ENCODE measurements at places on chromosomes 2 and 18. TPM values are rescaled to one million over a fixed set of nuclear protein-coding genes. Genes with fewer than 3 reads are reported as not detected.

GRCh38 chr2:136065384-136065783 lies 52.6 kb downstream of the CXCR4 start:
- DNase-seq, result no peak

DNA sequence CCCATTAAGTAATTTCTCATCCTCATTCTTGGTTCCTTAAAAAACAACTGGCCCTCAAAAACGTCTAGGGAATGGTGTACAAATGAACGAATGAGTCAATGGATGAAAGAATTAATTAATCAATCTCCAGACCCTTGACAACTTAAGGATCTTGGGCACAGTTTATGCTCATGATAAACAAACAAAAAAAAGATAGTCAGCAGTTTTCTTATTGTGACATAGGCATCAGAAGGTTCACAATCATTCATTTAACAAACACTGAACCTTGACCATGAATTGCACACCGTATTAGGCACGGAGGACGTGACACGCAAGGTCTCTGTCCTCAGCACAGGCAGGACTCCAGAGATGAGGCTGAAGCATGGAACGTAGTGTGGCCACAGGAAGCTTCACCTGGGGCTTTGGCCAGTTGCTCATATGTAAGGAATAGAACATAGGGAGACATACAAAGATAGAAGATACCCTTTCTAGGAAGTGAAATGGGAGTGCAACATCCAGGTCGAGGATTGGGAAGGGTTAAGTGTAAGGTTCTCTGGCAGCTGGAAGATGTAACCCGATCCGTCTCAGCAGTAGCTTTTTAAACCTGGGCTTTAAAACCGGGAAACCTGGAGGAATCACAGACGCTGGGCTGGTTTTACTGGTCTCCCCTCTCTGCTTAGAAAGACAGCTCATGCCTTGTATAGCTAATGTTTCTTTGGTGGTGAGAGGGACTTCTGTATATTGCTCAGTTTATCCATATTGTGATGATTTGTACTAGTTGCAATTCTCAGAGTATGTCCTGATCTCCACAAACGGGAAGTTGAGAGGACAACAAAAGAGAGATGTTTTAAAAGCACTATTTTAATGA lies 8.9 kb upstream of the LTBP1 start:
- DNase-seq, result no peak

Gene SIX3
- not detected for total RNA-seq

Gene SERPINB13
- not detected for total RNA-seq

GRCh38 chr2:197937814-197938213 lies 133.4 kb downstream of the PLCL1 start:
- no peak for DNase-seq

- no peak for DNase-seq
Measured at GRCh38 chr18:48676346-48676745, 137.5 kb downstream of the CTIF start.

Gene ELOA2
- total RNA-seq, result not detected

Gene PRKAG3
- not detected for total RNA-seq

- peak; percentile 41 for DNase-seq
Measured at GRCh38 chr2:105802587-105802986, 57.9 kb downstream of the NCK2 start.

Gene GAL3ST2
- not detected for total RNA-seq

GRCh38 chr18:12056034-12056883 lies 37.4 kb upstream of the ANKRD62 start:
- DNase-seq, result no peak

Gene SLC16A14
- total RNA-seq, result 2.9 TPM

DNA sequence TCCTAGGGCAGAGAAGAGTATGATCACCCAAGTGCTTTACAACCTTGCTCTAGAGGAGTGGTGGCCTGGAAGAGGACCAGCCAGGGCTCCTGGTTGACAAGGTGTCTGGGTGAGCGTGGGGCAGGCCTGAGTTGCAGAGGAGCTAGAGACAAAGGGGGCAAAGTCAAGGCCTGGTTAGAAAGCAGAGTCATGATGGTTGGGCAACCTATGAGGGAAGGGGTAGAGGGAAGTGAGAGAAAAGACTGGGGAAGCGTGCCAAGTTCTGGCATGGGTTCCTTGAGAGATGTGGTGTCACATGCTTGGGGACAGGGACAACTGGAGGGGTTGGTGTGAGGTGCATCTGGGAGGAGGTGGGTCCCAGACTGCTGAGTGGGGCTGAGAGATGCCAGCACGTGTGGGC lies 13.5 kb downstream of the ZFP36L2 start:
- no peak for DNase-seq

GRCh38 chr2:217110550-217110949 lies 250.7 kb upstream of the TNP1 start:
- no peak for DNase-seq

DNA sequence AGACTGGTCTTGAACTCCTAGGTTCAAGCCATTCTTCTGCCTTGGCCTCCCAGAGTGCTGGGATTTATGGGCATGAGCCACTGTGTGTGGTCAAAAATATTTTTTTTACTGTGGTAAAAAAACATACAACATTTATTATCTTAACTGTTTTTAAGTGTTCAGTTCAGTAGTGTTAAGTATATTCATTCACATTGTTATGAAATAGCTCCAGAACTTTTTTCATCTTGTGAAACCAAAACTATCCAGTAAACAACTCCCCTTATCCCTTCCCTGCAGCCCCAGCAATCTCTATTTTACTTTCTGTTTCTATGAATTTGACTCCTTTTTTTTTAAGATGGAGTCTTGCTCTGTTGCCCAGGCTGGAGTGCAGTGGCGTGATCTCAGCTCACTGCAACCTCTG lies 9.3 kb downstream of the RMC1 start:
- no peak for DNase-seq

DNA sequence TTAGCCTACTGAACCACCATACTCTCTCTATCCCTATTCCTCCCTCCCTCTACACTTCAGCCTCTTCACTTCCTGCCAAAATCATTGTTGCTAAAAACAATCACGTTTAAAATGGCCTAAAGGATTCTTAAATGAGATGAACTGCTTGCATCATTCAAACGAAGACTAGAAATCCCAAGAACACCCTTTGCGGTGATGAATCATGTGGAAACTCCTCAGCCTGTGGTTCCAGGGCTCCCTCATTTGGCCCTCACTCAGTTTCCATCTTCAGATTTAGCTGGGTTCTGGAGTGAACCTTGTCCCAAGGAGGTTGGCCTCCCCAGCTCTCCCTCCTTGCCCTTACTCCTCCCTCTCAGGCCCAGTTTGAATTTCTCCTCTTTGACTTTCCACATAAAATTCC lies 125.6 kb upstream of the CDC42EP3 start:
- DNase-seq, result no peak

Gene GULP1
- not detected for total RNA-seq

GRCh38 chr2:171889333-171889732 lies 4.7 kb downstream of the SLC25A12 start:
- DNase-seq, result no peak

Gene KCMF1
- total RNA-seq, result 96.6 TPM

GRCh38 chr2:46489423-46490174 lies 10.2 kb downstream of the TMEM247 start:
- DNase-seq, result no peak

Gene CACNB4
- total RNA-seq, result 0.86 TPM

- DNase-seq, result no peak
Measured at GRCh38 chr18:45666520-45666919, 51.2 kb downstream of the SLC14A2 start.

Gene PROKR1
- 0.05 TPM for total RNA-seq

Gene IL1B
- total RNA-seq, result 0.71 TPM

DNA sequence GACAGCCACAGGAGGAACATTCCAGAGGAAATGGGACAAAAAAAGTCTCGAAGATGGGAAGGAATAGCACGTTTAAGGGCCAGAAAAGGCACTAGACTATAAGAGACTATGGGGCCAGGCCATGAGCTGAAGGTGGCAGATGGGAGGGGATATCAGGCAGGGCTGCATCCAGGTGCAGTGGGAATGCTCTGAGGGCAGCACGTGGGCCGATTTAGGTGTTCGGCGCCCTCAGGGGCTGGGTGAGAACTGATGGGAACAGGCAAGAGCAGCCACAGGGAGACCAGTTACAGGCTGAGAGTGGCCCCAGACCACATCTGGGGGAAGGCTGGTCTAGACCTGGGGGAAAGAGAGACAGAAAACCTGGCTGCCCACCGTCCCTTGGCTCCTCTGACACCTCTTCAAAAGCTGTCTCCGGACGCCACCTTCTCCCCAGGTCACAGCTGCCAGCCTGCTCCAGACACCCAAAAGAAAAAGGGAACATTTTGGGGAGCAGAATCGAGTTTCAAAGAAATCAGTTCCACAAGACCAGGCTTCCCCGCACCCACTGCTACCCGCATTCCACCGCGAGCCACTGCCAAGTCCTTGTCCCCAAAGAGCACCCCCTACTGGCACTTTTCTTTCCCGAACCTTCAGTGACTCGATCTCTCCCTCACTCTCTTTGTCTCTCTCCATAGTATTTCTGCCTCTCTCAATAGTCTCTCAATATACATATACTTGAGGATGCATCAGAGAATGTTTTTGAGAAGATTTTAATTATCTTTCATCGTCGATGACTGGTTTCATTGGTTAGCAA lies 190.1 kb upstream of the AGAP1 start:
- DNase-seq, result no peak

Gene SGPP2
- total RNA-seq, result 12.4 TPM

DNA sequence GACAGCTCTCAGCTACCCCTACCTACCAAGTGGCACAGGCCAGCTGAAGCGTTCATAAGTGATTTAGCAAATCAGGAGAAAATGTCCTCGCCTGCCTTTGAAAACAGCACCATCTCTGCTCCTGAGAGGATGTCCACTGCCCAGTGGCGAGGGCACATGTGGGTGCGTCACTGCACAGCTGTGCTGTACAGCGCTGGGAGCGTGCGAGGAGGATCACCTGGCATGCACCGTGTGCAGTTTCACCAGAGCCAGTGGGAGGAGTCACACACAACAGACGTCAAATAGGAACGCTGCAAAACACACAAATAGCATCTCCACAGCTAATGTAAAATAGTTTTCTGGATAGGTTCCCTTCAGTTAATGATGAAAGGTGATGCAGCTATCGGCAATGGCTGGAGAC lies 154.1 kb downstream of the HDAC4 start:
- DNase-seq, result no peak

- no peak for DNase-seq
Measured at GRCh38 chr2:101399021-101399799, 11.9 kb upstream of the CREG2 start.

GRCh38 chr2:70961648-70961994 lies 16.8 kb upstream of the ANKRD53 start:
- DNase-seq, result no peak

DNA sequence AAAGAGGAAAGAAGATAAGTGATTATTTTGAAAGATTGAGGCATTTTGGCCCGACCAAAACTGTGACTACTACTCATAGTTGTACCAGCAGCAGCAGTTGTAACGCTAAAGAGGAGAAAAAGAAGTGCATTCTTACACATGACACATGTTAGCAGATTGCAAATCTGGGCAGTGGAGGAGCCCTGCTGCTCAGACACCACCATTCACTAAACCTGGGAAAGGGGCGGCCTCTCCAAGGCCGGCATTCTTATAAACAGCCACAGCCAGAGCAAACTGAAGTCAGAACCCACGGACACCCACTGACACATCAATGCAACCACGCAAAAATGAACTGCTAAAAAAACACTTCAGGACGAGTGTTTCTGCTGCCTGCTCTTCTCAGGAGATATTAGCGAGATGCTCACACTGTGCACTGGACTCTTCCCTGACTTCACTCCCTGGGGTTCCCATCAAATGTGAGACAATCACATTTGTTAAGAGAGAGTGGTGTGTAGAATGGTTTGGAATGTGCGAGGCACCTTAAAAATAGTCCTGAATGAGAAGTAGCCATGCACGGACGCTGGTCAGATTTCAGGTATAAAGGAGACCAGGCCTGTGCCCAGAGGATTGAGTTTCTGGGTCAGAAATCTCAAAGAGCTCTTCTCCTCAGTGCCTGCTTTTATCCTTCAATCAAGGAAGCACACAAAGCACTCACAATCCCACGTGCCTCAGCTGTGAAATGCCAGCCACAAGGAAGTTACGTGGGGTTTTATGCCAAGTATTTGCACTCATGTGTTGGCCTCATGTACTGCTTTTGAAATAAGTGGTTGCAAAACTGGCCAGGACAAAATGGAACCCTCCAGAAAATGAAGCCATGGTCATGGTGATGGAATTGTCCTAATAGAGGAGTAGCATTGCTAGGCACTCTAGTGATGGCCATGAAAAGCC lies 83.4 kb downstream of the MTCL1 start:
- no peak for DNase-seq

- no peak for DNase-seq
Measured at GRCh38 chr2:86028766-86029381, 76.8 kb downstream of the POLR1A start.

DNA sequence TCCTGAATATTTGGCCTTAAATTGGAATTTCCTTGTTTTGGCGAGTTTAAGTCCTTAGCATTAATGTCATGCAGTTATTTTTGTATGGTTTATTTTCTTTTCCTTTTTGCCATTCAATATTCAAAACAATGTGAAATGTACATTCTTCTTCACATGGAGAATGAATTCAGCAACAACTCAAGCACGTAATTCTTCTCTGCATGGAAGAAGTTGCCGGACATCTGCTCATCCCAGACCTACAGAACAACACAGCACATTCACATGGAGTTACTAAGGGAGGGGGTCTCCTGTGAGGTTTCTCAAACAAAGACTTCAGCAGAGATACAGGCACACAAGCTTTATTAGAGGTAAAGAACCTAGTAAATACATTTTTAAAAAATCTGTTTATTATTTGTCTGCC lies 236.8 kb downstream of the SATB2 start:
- no peak for DNase-seq

DNA sequence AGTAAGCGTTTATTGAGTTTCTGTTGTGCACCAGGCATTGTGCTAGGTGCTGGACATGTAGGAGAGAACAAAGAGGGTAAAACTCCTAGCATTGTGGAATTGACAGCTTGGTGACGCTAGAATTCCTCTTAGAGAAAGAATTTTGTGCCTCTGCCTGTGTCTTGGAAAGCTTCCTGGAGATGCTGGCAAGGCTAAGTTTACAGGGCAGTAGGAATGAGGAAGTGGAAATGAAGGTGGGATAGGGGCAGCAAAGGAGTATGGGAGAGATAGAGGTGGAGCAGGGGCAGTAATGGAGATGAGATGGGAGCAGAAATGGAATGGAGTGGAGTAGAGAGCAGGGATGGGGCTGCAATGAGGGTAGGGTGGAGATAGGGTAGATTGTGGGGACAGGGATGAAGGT lies 29.8 kb downstream of the GPR39 start:
- DNase-seq, result no peak

- no peak for DNase-seq
Measured at GRCh38 chr18:22564036-22564435, 146.3 kb upstream of the CTAGE1 start.

- no peak for DNase-seq
Measured at GRCh38 chr18:78376046-78376445, 603.6 kb upstream of the SALL3 start.

DNA sequence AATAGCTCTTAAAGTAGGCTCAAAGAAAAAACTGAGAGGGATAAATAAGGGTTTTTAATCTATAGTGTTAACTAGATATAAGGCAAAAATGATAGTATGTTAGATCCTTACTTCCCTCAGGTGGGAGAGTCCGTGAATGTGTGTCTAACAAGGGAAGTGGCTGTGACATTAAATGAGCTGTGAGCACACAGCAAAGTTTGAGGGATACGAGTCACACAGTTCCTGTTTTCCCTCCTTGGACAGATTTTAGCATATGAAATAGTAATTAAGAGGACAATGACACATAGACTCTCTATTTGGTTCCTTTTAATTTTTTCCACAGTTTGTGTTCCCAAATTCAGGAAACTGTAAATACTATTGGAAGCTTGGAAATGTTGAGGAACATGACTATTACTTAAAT lies 148.4 kb upstream of the CAVIN2 start:
- no peak for DNase-seq

Gene POTEE
- total RNA-seq, result 0.29 TPM

Data from activated B cell treated with CpG ODN at 0.5 μM for 24 hours (primary cell).